ENCODE measurements at places on chromosomes 6 and 20.

DNA sequence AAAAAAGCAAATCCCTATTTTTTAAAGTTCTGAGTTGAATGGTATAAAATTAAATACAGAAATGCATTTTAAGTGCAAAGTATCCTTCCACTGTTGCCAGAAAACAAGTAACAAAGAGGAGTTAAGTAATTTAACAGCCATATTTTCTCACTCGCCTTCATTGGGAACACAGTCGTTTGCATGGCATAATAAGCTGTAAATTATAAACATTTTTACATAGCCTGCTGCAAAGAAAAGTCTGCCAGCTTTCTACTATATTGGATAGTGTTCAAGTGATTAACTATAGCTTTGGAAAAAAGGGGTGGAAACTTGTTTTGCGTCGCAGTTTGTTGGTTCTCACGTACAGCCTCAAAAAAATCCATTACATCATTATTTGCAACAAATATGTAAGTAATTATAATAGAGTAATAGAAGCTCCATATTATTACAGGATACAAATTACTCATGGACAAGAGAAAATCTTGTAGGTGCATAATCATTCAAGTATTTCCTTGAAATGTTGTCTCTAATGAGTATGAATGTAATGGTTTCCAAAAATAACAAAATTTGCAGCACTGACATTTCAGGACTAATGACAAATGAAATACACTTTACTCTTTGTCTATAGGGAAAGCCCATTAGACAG, 139.3 kb downstream of the PDSS2 start:
- DNase-seq = no peak

DNA sequence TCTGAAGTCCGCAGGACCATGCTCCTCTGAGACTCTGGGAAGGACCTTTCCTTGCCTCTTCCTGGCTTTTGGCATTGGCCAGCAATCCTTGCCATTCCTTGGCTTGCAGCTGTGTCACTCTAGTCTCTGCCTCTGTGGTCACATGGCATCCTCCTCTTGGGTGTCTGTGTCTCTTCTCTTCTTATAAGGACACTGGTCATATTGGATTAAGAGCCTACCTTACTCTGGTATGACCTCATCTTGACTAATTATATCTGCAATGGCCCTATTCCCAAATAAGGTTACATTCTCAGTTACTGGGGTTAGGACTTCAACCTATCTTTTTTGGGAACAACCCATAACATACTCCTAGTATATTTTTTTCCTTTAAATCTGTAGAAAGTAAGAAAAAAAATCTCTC, 49.9 kb upstream of the GTSF1L start:
- no peak for DNase-seq

GRCh38 chr6:159217595-159218275, 48.5 kb downstream of the FNDC1 start:
- peak; percentile 78 for DNase-seq

GRCh38 chr6:92779746-92780145, 639.6 kb downstream of the EPHA7 start:
- DNase-seq = no peak

- no peak for DNase-seq
Measured at GRCh38 chr6:51182827-51183226, 364.2 kb downstream of the TFAP2B start.

- no peak for DNase-seq
Measured at GRCh38 chr6:12522347-12522746, 194.2 kb upstream of the PHACTR1 start.

DNA sequence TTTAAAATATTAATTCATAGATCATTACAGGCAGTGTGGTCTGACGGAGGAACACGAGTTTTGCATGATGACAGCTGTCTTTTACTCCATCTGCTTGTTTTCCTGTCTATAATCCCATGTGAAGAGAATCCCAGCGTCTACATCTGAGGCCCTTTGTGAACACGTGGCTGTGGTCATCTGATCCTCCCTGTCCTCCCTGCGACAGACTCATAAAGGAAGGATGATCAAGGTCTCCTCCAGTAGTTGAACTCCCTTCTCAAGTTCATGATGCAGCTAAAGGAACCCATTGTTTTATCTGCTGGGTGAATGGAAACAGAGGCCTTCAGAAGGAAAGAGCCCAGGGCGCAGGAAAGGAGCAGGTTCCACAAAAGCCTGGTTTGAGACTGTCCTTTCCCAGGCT, 435.8 kb upstream of the JARID2 start:
- DNase-seq = no peak
